ENCODE measurements at places on chromosomes 7 and 10.

GRCh38 chr7:115230882-115231571 lies 309.1 kb downstream of the MDFIC start:
- DNase-seq = no peak

DNA sequence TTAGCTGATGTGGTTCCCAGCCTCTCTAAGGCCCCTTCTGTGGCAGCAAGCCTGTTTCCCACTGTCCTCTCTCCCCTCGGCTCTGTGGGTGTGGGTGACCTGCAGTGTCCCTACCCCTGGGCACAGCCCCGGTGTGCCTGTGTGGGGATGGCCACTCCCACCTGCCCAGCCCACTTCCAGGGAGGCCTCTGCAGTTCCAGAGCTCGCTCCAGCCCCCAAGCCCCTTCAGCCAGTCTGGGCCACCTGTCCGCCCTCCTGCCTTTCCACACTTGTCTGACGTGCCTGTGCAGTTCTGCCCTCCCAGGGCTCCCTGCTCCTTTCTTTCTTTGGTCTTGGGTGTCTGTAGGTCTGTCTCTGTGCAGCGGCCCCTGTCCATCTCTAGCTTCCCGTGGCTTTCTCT lies 127.0 kb upstream of the PPIF start:
- DNase-seq = no peak

DNA sequence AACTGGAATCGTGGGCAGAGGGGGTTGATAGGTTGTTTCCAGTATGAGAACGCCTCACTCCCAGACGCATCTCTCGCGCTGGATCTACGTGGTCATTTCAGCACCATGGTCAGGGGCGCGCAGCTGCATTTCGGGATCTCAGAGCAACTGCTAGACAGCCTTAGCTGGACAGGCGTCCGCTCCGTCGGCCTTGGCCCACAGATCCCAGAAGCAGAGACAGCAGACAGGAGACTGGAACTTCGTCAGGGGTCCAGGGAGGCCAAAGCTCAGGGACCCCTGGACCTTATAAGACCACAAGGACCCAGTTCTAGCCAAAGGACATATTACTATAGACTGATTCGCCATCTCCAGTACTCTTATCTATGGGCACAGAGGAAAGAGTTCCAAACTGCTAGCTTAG lies 5.3 kb downstream of the NEUROG3 start:
- DNase-seq = no peak

GRCh38 chr7:76393116-76394031 lies 16.1 kb downstream of the SSC4D start:
- DNase-seq = peak; percentile 87

DNA sequence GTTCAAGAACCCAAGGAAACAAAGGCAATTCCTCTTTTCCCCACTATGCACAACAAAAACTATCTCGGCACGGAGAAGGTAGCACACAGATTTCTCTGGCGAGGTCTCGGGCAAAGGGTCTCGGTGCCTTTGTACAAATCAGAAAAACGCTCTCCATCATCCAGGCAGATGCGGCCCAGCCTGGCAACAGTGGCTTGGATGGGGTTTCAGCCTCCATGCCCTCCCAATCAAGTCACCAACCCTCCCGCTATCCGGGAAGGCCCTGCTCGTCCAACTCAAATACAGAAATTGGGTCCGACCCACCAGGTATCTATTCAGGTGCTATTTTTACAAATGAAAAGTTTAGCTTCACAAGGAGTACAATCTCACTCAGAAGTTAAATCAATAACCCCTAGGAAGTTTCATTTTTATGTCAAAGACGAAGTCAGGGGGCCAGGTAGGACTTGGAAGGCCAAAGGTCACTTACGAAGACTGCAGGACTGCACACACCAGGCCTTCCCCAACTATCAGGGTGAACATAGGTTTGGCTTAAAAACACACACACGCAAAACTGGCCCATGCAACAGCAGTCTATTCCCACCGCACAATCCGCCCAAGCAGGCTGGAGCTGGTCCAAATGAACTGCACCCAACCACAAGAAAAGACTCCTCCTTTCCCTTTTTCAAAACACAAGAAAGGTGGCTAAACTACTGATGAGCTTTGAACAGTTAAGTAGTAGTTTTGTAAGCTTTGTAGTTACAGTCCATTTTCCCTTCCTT lies 43.0 kb downstream of the GNA12 start:
- DNase-seq = no peak

DNA sequence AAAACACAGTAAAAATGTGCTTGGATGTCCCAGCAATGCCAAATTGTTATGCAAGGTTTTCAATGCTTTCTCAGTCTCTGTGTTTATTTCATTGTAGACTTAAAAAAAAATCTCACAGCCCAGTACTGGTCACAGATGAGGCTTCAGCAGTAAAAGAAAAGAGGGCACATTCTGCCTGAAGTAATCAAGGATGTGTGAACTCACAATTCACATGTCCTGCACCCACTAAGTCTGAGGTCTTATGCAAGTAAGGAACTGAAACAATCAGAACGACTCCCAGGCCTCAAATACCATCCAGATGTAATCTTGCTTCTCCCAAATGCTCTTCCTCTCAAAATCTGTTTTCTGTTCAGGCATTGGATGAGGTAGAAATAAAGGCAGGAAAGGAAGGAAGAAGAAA lies 33.7 kb downstream of the ADRB1 start:
- no peak for DNase-seq

GRCh38 chr7:74106846-74107245 lies 23.2 kb downstream of the LIMK1 start:
- no peak for DNase-seq

- no peak for DNase-seq
Observed at GRCh38 chr10:2782950-2783349, 284.4 kb upstream of the PFKP start.

DNA sequence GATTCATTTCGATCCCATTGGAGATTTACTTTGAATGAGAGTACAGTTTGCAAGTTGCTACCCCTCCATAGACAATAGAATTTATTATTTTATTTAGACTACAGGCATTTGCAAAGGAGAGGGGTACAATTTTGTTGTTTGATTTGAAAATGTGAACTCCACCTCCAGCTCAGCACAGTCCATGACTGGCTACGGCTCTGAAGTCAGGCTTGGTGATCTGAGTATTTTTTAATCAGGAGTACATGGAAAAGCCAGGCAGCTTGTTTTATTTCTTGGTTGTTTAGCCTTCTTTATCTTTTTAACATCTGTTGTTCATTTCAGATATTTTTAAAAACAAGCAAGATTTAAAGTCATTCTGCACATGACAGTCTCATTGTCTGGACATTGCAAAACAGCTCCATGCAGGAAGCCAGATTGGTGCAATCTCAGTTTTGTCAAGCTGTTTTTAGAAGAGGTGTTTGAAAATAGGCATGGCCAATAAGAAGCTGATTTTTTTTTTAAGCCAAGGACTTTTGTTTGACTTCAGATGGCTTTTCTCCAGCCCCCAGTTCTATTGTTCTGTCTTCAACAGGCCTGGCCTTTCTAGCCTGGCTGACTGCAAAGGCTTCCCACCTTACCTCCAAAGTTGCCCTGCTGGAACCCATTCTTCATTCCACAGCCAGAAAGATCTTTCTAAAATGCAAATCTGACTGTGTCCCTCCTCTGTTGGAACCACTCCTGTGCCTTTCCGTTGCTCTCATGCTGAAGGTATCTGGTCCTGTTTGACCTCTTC lies 12.2 kb downstream of the PLXDC2 start:
- no peak for DNase-seq

DNA sequence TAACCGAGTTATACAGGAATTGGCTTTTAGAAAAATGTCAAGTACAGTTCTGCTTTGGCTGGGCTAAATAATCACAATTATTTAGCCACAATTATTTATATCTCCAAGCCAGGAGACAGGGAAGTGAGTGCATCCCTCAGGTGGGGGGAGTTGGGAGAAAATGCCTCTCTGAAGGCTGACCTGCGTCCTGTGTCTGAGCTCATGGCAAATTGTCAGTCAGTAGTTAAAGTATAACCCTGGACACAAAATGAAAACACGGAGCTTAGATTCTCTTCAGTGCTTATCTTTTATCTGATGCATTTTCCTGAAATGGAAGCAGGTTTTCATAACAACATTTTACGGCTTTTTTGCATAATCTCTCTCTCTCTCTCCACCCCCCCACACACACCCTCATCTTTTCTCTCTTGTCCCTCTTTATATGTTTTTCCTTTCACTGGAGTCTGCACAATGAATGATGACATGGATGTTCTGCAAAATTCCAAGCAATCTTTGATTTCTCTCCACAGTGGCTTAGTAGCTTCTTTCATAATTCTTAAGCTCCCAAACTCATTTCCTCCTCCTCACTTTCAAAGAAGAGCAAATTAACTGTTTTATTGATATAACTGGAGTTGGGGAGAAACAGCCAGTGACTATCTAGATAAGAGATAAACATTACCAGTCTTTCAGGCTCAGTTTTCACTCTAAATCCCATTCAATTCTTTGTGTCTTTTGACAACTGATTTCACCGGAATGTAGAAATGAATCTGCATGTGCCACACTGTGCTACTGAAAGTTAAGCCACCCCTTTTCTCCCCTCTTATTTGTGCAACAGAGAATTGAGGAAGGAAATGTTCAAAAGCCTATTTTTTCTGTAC lies 521.4 kb upstream of the GHITM start:
- DNase-seq = no peak

DNA sequence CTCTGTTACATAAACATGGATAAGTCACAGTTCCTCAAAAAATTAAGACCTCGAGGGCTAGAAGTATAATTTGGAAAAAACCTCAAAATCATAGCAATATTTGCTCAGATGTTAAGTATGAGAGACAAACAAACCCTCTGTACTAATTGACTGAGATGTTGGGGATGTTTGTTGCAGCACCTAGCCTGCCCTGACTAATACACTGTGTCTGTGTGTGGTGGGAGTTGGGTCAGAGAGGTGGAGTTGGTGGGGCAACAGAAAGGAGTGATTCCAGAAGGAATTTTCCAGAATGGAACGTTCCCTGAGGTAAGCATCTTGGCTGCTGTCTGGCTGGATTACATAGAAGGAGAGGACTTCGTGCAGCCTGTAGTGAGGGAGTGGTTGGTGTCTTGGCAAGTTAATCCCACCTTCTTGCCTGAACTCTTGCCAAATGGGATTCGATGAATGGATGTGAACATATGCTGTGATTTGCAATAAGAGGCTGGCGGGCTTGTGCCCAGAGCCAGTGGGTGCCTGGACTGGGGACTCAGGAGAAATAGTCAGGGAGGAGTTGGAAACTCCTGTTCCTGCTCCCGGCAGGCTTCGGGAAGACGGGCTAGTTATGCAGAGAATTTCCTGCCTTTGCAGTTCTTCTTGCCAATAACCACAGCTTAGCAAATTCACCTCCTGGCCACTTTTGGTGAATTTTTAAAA lies 9.3 kb upstream of the FAM180A start:
- DNase-seq = no peak

GRCh38 chr7:124843336-124843735 lies 77.7 kb upstream of the GPR37 start:
- DNase-seq = no peak

DNA sequence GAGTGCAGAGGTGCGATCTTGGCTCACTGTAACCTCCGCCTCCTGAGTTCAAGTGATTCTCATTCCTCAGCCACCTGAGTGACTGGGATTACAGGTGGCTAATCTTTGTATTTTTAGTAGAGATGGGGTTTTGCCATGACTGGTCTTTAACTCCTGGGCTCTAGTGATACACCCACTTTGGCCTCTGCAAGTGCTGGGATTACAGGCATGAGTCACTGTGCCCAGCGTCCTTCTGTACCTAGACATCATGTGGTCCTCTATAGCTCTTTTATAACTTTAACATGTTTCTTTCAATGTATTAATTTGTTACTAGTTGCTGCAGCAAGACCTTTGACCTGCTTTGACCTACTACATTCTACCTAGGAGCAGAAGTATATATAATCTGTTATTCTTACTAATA lies 38.7 kb upstream of the BICC1 start:
- DNase-seq = no peak

GRCh38 chr7:51229620-51230323 lies 86.8 kb downstream of the COBL start:
- DNase-seq = no peak

All from activated T-cell treated with anti-CD3 and anti-CD28 coated beads for 4 hours (primary cell).